Foreskin keratinocyte (primary cell): ENCODE measurements at places on chromosomes 4 and X.

DNA sequence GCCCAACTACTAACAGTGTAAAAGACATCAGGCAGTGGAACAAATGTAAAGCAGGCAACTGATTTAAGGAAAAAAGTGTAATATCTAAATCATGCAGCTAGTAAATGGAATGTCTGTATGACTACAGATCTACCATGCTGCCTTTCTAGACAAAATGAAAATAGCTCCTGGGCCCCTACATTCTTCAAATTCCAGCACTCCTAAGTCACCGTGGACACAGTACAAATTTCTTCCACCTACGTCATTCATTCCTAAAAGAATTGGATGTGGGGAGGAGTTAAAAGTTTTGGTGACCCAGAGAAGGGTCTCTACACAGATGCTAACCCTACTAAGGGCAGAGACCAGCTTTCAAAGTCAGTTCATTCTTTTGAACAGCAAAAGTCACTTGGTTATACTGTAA, 137.2 kb upstream of the ARHGEF9 start:
- no peak for DNase-seq

- peak; percentile 36 for DNase-seq
Observed at GRCh38 chr4:14345356-14345775, 656.9 kb upstream of the CPEB2 start.

DNA sequence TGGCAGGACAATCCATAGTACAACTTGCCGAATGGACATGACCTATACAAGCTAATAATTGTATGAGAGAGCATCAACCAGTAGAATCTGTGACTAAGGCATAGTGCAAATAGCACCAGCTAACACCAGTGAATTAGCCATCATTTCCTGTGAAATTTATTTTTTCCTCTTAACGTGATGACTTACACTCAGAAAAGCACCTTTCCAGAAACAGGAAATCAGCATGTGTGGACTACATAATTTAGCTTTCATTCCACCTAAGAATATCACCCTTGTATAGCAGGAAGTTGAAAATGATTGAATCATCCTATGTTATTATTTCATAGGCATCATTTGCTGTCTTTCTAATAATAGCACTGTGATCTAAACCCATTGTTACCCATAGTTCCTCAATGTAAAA, 1393.4 kb upstream of the PCDH7 start:
- DNase-seq = peak; percentile 54

DNA sequence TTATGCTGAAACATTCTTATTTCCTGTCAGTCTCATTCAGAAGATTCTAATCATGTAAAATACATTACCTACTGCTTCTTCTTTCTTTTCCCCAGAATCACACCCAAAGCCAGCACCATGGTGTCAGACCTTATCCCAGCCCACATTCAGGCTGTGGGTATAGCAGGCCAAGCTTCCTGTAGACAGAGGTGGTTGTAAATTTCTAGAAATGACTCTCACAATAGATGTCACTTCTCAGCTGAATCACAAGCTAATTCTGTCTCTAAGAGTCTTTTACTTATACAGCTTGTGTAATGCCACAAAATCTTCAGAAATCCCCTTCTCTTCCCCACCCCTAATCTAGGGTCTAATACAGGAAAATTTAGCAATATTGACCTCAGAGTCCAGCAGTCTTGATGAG, 239.6 kb downstream of the PARM1 start:
- DNase-seq = no peak

GRCh38 chrX:69298466-69299140, 133.3 kb upstream of the PJA1 start:
- peak; percentile 46 for DNase-seq

DNA sequence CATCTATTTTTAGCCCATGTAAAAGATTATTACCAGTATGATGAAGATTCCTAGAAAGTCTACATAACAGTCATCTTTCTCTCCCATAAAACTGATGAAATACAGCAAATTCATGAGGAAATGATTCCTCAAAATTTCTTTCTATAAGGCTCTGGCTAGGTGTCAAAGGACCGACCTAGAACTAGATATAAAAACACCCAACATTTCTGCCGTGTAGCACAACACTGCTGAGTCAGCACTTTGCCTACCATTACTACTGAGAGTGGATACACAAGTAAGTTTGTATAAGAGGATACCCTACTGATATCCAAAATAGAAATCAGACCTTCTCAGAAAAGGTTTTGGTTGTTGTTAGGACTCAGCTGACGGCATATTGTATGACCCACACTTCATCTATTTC, 24.7 kb downstream of the TMEM47 start:
- DNase-seq = no peak

DNA sequence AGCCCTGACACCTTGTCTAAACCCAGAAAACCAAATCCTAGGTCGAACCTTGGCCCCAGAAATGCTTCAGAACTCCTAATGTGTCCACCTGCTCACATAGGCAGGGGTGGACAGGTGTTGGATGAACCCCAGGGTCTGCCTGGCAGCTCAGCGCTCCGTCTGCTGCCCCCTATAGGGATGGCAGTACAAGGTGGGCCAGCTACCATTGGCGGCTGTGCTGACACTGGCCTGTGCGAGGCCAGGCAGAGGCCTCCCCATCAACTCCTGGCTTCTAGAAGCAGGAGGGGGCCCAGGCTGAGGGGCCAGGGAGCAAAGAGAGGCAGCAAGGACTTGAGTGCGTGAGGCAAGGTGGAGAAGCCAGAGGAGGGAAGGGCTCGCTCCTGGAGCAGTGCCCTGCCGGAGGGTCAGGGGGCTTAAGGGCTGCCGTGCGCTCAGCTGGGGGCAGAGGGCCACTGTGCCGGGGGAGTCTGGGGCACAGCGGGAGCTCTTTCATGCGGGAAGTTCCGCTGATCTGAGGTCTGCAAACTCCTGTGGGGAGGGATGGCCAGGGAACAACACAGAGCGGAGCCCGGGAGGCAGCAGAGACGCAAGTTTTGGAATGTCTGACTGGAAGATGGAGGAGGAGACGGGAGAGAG, 20.6 kb downstream of the CCNQ start:
- no peak for DNase-seq

DNA sequence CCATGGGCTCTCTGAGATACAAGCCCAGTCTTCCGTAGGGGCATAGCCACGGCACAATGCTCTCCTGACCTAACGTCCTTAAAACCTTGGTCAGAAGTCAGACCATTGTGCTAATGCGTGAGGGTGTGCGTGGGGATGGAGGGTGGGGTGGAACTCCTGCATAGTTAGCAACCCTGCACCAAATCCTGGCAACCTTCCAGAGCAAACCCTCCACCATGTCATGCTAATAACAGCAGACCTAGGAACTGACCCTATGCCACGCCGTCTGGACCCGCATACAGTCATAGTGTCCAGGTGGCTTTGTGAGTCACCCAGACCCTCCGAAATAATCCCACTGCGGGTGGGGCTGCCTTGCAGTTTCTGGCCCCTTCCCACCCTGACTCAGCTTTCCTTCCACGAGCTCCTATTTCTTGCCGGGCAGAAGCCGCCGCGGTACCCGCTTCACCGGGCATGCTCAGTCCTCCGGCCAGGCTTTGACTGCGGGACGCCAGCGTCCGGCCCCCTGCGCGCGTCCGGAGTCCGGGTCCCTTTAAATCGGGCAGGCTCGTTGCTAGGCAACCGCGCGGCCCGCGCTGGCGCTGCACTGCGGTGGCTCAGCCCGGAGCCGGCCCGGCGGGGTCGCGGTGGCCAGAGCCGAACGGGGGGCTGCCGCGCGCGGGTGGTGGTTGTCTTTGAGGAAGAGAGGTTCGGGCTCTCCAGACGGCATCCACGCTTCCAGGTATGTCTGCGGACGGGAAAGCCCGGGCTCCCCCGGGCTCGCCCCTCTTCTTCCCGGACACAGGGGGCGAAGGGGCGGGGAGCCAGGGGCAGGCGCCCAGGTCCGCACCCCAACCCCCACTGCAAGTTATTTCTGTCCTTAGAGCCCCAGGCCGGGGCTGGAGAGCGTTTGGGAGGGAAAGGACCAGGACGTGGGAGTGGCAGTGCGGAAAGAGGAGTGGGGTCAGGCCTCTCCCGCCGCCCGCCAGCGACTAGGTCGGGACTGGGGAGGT, at the start of gene CCDC160:
CCDC160 (plus strand) TSS at position 557 of the 989 bp plus-strand sequence. CDS start 7,619 bp downstream, outside the sequence.
- DNase-seq = no peak

GRCh38 chr4:73230865-73231517, 27.6 kb downstream of the ANKRD17 start:
- DNase-seq = no peak

DNA sequence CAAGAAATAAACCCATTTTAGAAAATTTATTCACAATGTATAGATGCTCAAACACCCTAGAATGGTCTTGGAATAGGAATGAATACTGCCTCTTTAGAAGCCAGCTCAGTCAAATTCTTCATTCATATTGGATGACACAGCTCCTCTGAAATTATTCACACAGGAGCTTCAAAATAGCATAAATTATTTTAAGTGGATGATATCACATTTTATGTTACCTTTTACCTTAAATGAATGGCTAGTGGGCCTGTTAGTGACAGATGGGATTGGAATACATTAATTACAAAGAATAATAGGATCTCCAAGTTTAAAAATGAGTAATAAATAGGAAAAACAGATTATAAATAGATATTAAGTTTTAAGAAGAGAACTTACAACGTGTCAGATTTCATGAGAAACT, 184.4 kb downstream of the GABRB1 start:
- DNase-seq = no peak

DNA sequence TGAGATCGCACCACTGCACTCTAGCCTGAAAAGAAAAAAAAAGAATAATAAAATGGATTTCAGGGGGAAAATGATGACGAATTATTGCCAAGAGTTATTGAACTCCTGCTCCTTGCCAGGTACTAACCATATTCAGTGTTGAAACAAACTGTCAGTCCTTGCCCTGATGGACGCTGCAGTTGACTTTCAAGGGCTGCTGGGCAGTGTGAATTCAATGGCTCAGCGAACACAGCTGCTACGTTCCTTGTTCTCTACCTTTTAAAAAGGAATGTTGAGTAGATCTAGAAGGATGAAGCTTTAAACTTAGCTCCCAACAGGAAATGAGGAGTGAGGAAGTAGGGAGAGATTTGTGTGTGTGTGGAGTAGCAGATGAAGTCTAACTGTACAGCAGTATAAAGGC, 2.7 kb downstream of the LIMCH1 start:
- DNase-seq = no peak

GRCh38 chr4:116499-116898, 7.8 kb upstream of the ZNF718 start:
- DNase-seq = no peak

DNA sequence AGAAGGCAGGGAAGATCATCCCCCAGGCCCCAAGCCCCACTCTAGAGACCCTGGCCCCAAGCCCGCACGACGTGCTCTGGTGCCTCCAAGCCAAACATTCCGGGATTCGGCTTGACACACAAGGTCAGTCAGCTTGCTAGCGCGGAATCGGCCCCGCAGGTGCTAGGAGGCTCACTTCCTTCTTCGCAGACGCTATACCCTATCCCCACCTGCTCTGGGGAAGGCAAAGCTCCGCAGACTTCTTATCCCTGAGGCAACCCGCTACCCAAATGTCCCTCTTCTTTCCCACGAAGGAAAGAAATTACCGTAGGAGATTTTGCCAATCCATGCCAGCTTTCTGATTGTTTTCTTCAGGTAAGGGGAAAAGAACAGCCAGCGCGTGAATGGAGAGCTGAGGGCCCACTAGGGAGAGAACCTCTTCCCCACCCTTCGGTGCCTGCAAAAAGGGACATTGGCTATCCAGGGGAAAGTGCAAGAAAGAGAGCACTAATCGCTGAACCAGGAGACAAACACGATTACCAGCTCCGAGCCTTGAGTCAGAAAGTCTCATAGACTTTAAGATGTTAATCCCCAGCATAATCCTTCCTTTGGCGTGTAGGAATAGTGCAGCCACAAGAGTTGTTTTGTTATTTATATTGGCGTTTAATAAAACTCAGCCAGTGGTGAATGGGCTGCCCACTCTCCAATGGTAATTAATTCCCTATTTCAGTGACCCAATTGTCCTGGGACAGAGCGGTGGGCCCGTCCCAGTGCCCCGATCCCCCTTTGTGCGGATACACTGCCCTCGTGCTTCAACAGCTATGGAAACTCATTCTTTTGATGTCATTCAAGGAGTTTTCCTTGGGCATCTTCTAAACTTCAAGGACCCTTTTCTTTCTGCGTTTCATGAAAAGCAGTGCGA, 5.4 kb upstream of the NEUROG2 start:
- DNase-seq = no peak

DNA sequence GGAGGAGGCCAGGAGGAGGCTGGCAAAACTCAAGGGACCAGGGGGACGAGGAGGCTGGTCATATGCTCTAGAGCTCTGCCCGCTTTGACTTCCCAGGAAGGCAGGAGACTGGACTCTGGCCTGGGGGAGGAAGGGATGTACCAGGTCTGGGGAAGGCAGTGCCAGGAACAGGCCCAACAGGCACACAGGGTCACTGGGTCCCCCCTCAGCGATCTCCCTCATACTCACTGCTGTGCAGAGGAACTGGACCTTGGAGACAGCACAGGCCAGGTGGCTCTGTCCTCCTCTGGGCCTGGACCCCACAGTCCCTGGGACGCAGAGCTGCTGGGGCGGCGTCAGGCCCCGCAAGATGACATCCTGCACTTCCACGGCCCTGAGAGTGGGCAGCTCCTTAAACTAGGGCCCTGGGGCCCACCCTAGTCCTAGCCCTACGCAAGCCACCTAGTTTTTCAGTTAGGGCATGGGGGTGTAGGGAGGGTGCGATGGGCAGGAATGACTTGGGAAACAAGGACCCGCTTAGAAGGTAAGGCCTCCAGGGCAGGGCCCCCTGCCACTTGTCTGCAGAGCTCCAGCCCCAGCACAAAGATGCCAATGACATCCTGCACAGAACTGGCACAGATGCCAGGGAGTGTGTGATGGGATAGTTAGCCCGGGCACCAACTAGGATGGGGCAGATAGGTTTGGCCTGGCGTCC, 59.5 kb downstream of the HTRA3 start:
- DNase-seq = no peak

DNA sequence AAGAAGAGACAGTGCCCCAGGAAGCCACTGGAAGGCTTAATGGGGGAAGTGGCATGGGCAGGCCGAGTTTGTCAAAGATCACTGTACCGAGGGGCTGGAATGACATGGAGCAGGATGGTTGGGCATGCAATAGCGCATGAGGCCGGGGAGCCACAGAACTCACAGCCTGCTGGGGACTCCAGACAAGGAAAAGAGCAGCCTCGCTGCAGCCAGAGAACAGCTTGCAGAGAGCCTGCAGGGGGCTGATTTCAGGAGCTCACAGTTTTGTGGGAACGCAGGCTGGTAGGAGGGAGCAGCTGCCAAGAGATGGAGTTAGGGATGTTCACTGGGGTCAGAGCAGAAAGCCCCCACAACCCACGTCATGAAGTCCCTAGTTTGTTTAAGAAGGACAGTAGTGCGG, 45.4 kb downstream of the STOX2 start:
- no peak for DNase-seq

GRCh38 chr4:155523358-155523757, 143.3 kb upstream of the GUCY1A1 start:
- DNase-seq = no peak

GRCh38 chrX:39936886-39937770, 160.6 kb downstream of the BCOR start:
- DNase-seq = no peak
